ENCODE measurements at places on chromosomes 6 and 20.

DNA sequence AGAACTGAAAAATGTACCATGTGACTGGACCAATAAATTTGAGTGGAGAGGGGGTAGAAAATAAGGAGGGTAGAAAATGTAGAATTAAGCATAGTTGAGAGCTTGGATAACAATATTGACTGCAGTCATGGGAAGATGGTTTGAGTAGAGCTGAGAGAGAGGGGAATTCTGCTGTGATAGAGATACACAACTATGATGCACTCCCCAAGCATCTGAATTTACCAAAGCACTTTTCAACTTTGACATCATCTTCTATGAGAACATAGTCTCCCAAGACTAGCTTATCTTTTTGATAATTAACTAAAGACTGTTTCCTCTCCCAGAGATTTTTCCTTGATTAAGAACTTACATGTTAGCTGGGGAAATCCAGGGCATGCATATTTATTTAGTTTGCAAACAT, 103.1 kb downstream of the TNFRSF21 start:
- DNase-seq: no peak

- no peak for DNase-seq
These were observed 42.4 kb downstream of the TNFRSF21 start for GRCh38 chr6:47267301-47267700.

GRCh38 chr20:42496595-42496994, 693.1 kb downstream of the PTPRT start:
- no peak for DNase-seq

DNA sequence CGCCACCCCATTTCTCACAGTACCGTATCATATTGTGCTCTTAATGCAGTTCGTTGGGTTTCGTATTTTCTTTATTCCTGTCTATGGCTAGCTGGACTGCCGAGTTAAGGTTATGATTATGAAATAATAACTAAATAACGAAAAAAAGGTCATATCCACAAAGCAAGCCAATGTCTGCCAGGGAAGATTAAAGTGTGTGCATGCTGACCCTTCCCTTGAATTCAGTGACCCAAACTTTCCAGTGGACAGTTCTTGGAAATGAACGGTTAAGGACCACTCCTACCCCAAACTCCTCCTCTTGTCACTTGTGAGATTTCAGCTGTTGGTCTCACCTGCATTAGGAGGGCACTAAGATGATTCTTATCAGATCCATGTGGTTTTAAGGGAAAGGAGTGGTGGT, 171.6 kb downstream of the ZNF217 start:
- no peak for DNase-seq

- no peak for DNase-seq
These were observed 22.1 kb downstream of the STK35 start for GRCh38 chr20:2123720-2124119.

GRCh38 chr20:20743511-20744169, 31.2 kb upstream of the RALGAPA2 start:
- DNase-seq: no peak

GRCh38 chr6:13915561-13916229, 9.1 kb upstream of the RNF182 start:
- DNase-seq: no peak

GRCh38 chr6:106525107-106525881, 104.0 kb downstream of the RTN4IP1 start:
- DNase-seq: peak; percentile 37

DNA sequence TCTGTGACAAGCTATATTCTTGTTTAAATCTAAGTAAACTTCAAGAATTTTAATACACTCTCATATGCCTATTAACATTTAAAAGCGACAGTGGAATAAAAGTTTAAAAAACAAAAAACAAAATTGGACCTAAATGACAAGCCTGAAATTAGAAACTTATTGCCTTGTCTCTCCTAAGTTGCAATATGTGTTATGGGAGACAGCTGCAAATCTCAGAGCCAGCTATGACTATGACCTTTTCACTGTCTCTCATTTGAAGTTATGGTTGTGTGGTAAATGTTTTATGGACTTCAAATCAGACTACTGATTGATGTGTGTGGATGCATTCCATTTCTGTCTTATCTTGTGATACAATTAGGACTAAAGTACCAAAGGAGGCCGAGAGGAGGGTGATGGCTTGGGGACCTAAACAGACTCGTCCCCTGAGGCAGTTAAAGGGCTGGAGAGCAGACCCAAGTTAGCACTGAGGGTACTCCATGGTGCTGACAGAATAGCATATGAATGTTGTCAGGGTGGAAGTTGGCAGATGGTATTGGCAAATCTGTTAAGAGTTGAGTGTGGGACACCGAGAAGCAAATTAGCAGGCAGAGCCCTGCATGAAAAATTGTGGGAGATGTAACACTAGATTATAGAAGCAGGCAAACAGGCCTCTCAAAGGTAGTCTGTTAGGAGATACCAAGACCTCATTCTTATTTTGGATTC, 930.1 kb upstream of the MAN1A1 start:
- no peak for DNase-seq

GRCh38 chr20:401682-402495, 6.2 kb upstream of the RBCK1 start:
- DNase-seq: no peak

DNA sequence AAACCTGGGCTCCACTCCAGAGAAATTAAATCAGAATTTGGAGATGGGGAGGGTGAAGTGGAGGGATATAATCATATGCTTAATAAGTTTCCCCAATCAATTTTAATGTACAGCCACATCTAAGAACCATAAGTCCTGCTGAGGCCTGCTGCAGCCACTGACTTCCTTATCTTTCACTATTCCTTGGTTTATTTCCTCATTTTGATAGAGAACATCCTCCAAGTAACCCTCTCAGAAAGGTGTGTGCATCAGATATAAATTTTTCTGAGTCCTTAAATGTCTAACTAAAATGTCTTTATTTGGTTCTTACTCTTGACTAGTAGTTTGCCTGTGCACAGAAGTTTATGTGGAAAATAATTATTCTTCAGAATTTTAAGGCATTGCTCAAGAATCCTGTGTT, 23.7 kb upstream of the SIRT5 start:
- no peak for DNase-seq

- DNase-seq: no peak
These were observed 639.6 kb downstream of the EPHA7 start for GRCh38 chr6:92779746-92780145.

GRCh38 chr6:32087574-32088486, 21.3 kb downstream of the TNXB start:
- DNase-seq: peak; percentile 57

GRCh38 chr6:98833057-98833306, 1.4 kb upstream of the POU3F2 start:
- no peak for DNase-seq

GRCh38 chr6:56280126-56280525, 32.7 kb upstream of the COL21A1 start:
- DNase-seq: no peak

DNA sequence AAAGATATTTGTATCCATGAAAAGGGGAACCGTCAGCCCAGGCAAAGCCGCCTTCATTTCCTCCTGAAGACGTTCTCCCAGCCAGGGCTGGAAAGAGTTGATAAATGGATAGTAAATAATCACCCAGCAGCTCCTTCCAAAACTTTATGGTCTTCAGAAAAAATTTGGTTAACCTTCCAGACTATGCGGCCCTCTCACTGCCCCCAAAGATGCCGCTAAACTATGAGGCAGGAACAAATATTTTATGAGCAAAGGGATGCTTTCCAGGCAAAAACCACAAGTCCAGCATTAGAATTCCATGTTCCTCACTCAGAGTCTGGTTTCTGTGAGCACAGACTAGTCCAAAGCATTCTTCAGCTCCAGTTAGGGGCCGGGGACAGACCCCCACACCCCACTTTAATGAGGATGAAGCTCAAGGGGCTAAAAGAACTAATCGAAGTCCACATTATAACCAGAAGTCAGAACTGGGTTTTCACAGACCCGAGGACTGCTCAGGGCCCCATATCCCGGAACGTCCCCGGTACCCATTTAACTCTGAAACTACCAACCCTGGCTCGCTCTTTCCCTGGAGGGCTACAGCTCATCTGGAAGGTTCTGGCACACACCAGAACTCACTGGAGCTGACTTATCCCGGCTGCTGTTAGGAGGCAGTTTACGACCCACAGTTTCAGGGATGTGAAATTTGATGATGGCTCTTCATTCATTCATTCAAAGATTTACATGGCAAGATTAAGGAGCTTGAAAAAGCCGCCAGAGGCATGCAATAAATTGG, 29.4 kb downstream of the BMP7 start:
- no peak for DNase-seq

DNA sequence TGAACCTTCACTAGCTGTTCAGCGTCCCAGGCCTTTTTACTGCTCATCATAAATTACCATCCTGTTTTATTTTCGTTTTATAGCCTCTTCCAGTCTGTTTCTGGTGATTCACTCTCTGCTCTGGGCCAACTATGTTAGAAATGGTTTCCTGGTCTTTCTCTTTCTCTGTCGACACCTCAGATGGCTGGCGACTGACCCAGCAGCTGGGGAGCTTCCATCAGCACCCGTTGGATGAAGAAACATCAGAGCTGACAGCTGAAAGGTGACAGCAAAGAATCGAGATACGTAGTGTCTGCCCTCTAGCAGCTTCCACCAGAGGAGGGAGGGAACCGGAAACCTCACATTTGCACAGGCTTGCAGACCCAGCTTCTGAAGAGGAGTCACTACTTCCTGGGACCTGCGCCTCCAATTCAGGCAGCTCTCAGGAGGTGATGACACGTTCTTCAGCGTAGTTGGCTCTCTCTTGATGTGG, 82.9 kb upstream of the MLN start:
- no peak for DNase-seq

DNA sequence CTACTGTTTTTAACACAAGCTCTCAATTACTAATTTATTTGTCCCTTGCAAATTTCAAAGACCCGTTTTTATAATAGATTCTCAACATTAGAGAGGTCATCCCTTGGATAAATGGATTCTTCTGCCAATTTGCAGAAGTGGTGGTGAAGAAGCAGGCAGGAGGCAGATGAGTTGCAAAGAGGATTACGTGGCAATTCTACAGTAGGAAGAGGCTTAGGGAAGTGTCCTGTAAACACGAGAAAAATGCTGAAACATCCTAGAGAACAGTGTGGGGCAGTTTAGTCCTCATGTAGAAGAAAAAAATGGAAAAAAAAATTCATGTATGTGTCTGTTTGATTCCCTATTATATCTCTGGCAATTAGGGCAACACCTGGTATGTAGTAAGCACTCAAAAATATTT, 87.6 kb downstream of the BMP2 start:
- DNase-seq: no peak

DNA sequence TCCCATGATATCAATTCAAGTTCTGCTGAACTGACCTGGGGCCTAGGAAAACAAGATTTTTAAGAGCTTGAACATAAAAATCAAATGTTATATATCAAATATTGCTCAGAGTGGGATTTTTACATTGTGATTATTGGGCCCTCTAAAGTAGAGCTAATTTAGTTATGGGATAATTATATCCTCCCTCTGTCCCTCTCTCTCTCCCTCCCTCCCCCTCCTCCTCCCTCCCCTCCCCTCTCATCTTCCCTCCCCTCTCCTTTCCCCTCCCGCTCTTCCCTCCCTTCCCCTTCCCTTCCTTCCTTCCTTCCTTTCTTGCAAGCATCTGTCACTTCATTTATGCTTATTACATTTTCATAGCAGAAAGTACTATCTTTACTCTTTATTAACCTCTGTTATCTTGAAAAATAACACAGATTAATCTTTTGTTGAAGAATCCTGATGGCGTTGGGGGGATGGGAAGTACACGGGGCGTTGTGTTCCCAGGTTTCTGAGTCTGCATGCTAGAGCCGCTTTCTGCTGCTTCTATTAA, 32.8 kb downstream of the KIF25 start:
- no peak for DNase-seq

DNA sequence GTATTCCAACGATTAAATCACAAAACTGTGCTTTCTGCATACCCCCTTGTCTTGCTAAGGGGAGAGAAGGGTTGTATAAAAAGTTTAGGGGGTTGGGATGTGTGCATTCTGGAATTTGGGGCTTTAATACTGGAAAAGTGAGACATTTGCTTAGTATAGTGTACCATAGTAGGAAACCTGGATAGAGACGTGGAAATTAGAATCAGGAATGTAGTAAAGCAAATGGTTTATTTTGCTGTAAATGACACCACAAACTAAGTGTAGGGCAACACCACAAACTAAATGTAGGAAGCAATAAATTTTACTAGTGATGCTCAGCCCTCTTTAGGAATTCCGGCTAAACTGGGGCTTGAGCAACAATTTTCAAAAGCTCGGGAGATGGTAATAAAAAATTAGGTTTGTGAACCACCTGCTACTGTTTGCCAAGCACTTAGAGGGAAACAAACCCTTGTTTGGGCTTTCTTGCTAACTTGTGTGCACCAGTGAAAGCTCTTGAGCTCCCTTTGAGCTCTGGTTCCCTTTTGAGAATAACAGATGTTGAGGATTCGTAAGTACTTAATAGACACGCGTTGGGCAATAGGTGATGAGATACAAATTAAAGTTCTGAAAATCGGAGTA, 13.8 kb downstream of the BRD2 start:
- DNase-seq: no peak

DNA sequence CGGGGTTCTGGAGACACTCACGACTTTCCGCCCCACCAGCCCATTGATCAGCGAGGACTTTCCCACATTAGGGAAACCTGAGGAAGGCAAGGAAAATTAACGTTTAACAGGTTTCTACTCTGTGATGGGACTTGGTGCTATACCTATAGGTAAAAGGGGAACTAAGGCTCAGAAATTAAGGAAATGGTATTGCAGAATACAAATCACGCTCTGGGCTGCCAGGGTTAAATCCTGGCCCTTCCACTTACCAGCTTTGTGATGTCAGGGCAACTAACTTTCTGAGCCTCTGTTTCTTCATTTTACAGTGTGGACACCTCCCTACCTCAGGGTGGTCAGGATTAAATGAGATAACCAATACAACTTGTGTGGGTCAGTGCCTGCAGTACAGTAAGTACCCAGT, 8.8 kb downstream of the GNL1 start:
- no peak for DNase-seq

DNA sequence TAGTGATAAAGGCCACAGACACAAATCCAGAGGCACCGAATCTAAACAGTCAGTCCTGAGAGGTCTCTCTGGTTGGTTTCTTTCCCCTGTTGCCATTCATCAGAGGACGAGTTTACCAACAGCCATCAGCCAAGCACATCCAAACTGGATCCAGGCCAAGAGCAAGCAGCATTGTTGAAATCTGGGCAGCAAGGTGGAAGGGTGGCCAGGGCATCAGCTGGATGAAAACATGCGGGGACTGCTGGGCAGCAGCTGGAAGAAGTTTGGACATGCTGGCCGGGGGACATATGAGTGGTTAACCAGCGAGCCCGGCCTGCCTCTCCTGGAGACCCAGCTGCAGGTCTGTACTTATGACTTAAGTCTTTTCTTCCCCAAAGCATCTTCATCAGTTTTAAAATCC, at the start of gene SMIM28:
Gene SMIM28 (plus strand): TSS at position 62 of the 400 bp plus-strand sequence. CDS start 168 bp downstream, at position 230.
- DNase-seq: no peak

GRCh38 chr6:49849213-49849907, 17.0 kb downstream of the CRISP1 start:
- peak; percentile 3 for DNase-seq

GRCh38 chr6:10412461-10413261, 2.2 kb downstream of the TFAP2A start:
- no peak for DNase-seq
